ENCODE measurements at places on chromosomes 12 and 14.

DNA sequence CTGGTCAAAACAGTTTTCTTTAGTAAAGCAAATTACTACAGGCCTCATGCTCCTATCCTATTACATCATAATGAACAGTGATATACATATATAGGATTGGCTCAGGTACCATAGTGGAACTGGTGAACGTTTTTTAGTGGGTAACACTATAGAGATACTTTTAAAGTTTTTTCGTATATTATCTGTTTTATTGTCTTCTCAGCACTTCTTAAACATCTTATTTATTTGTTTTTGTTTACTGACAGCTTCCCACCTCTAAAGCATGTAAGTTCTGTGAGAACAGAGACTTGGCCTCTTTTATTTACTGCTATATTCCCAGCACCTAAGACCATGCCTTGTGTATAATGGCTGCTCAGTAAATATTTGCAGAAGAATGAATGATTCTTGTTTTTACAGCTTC, 81.1 kb upstream of the PSMA6 start:
- DNase-seq = no peak

DNA sequence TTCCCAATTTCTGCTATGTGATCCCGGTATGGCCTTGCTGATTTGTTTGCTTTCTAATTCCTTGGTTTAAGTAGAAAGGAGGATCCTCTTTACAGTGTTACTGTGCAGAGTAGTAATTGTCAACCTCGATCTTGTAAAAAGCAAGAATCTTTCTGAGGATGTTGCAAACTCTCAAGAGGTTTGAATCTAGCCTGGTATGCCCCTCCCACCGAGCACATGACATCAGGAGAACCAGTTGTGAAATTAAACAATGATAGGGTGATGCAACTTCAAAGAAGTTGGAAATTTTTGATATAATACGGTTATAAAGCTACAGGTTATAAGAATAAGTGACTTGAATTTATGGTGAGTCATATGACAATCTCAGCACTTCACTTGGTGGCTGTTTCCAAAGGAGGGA, 35.0 kb upstream of the FUT8 start:
- DNase-seq = no peak

- no peak for DNase-seq
These were observed 533.3 kb downstream of the LRFN5 start for GRCh38 chr14:42140001-42140400.

DNA sequence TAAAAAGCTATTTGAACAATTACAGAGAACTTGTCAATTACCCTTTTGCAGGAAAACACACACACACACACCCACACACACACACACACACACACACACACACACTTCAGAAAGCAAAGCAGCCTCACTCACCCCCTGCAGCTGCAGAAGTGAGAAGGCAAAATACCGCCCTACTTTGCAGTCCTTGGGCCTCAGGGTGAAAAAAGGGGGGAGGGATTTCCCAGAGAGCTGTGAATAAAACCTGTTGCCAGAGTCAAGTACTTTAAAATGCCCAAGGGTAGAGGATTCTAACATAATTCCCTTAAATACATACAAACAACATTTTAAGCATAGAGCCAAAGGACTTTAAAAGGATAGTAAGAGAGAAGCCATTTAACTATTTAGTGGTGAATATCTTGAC, 285.9 kb downstream of the MDGA2 start:
- DNase-seq = no peak

- DNase-seq = no peak
These were observed 1.1 kb upstream of the TUBA1A start for GRCh38 chr12:49189731-49190716.

GRCh38 chr14:55248411-55248810, 22.8 kb upstream of the FBXO34 start:
- no peak for DNase-seq

DNA sequence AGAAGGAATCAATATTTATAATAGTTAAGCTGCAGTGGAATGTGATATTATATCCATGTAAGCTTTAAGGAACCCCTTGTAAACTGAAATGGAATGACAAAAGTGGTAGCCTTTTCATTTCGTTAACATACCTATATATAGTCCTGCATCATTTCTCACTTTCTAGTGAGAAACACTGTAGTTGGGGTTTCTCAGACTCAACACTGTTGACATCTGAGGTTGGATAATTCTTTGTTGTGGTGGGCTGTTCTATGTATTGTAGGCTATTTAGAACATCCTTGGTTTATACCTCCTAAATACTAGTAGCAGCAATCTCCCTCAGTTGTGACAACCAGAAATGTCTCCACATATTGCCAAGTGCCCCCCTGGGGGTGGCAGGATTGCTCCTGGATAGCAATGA, 79.1 kb downstream of the RAD52 start:
- no peak for DNase-seq

- DNase-seq = peak; percentile 13
These were observed 94.7 kb upstream of the OR4E1 start for GRCh38 chr14:21768116-21768874.

- no peak for DNase-seq
These were observed 31.1 kb upstream of the TMEM179 start for GRCh38 chr14:104635717-104636116.

DNA sequence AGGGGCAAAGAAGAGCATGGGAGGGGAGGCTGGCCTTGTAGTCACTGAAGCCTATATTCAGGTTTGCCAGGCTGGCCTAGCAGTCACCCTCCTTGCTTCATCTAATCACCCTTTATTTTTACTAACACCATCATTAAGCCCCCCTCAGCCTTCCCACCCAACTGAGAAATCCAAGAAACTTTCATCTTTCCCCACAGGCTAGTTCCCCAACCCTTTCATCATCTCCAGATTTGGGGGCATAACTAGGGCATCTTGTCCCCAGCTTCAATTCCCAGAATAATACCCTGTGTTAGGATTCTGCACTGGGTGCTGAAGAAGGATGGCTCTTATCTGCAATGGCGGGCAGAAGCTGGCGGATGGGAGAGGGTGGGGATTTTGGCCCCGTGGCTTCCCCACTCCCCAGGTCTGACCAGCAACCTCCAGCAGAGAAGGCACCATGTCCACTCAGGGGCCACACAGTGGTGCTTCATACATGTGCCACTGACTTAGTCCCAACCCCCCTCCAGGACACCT, 6.9 kb downstream of the PCK2 start:
- DNase-seq = no peak

DNA sequence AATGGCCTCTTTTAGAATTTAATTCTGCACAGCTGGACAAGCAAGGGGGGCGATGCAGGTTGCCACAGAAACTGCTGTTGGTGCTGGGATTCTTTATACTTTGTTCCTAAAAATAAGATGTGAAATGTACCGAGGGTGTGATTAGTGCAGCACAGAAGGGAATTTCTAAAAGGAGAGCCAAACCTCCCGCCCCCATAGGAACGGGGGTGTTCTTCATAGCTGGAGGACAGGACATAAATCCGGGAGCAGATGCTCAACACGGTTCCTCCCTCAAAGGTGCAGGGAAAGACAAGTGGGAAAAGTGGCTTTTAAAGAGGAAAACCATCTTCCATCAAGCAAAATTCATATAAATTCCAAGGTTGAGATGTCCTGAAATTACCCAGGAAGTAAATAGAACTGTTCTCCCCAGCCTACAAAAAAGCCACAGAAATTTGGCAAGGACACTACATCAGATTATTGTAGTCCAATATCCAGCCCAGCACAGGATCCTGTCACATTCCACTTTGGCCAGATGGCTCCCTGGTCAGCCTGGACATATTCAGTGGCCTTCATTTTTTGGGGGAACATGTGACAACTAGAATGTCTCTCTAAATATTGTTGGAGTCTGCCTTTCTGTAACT, 51.4 kb upstream of the TMX1 start:
- DNase-seq = no peak

- DNase-seq = no peak
These were observed 16.1 kb downstream of the PLEK2 start for GRCh38 chr14:67395876-67396189.

GRCh38 chr12:108667349-108667748, 33.7 kb upstream of the SELPLG start:
- no peak for DNase-seq

DNA sequence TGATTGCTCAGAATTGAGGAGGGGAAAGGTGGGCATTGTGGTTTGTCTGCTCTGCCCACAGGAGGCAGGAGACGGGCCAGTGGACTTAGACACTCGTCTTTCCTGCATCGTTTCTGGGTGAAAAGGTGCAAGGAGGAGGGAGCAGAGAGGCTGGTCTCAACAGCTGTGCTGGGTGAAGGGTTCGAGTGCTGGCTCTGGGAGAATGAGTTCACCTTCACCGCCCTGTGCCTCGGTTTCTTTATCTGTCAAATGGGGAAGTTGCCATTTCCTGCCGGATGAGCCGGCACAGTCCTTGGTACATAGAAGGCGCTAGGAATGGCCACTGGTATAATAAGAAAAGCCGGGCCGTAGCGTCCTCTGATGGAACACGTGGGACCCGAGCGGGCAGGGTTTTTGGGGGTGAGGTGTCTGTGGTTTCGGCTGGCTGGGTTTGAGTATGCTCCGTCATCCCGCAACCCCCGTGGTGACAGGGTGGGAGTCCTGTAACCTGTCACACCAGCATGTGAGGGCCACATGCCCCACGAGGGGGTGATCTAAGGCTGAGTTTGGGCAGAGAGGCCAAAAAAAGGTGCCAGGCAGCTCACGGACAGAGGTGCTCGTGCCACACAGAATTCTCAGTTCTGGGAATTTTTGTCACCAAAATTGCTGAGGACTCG, 7.3 kb downstream of the BCL7A start:
- peak; percentile 53 for DNase-seq

Measured in activated naive CD8-positive, alpha-beta T cell treated with anti-CD3 and anti-CD28 coated beads for 36 hours (primary cell).